ENCODE measurements at places on chromosomes 2 and 18.

GRCh38 chr2:151408788-151409600, 708 bp upstream of the RIF1 start:
- peak overlapping the region; percentile 94 for H3K4me3 ChIP-seq
- no peak for DNase-seq
- H3K4me1 ChIP-seq = peaks cover 19% of the 10 kb centered on the region
- H3K27ac ChIP-seq = peak overlapping the region; percentile 97
- H3K27me3 ChIP-seq = no peaks in the 10 kb centered on the region
- peaks cover 12% of the 10 kb centered on the region for H3K36me3 ChIP-seq

GRCh38 chr2:11071939-11072338, 83.3 kb upstream of the SLC66A3 start:
- no peak overlapping the region for H3K27ac ChIP-seq
- H3K36me3 ChIP-seq = no peaks in the 10 kb centered on the region
- H3K27me3 ChIP-seq = peaks cover 1% of the 10 kb centered on the region
- H3K4me1 ChIP-seq = no peaks in the 10 kb centered on the region
- no peak for DNase-seq

DNA sequence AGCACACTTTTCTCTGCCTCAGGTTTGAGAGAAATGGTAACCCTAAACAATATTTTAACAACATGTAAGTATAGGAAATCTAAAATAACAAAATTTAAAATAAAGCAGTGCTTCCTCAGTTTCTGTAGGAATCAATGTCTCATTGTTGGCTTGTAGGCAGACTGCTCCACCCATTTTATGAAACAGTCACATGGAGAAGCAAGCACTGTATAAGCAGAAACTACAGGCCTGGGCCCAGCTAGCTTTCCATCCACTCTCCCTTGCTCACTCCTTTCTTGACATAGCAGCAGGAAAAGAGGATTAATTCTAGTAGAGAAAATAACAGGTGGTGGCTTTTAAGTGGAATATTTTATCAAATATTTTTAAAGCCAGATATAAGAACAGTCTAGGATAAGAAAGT, 97.2 kb downstream of the PLEKHM3 start:
- DNase-seq = no peak
- no peak overlapping the region for H3K27ac ChIP-seq
- H3K4me3 ChIP-seq = no peak overlapping the region
- H3K36me3 ChIP-seq = peaks cover 20% of the 10 kb centered on the region

DNA sequence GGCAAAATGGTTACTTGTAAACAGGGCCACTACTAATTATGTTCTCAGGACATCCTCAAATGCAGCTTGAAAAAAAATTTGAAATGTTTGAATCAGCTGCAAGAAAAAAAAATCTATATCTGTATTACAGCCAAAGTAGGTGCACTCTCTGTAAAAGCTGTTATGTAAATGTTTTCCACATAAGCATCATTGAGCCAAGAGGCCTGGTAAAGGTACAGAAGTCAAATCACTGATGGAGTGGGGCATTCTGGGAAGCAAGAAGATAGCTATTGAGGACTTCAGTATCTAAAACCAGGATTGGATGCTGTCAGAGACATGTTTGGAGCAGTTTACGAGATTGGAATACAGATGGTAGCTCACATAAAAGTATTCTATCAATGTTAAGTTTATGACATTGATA, 80.3 kb downstream of the MAPRE2 start:
- H3K27me3 ChIP-seq = no peaks in the 10 kb centered on the region
- no peak overlapping the region for H3K4me3 ChIP-seq
- H3K27ac ChIP-seq = no peak overlapping the region
- peaks cover 3% of the 10 kb centered on the region for H3K36me3 ChIP-seq

GRCh38 chr2:105746177-105747080, 1.7 kb downstream of the NCK2 start:
- no peaks in the 10 kb centered on the region for H3K27me3 ChIP-seq

- peaks cover 8% of the 10 kb centered on the region for H3K27me3 ChIP-seq
- H3K27ac ChIP-seq = no peak overlapping the region
- H3K36me3 ChIP-seq = no peaks in the 10 kb centered on the region
- DNase-seq = peak; percentile 27
- no peak overlapping the region for H3K4me3 ChIP-seq
Observed at GRCh38 chr2:20363578-20363977, 12.9 kb upstream of the PUM2 start.

DNA sequence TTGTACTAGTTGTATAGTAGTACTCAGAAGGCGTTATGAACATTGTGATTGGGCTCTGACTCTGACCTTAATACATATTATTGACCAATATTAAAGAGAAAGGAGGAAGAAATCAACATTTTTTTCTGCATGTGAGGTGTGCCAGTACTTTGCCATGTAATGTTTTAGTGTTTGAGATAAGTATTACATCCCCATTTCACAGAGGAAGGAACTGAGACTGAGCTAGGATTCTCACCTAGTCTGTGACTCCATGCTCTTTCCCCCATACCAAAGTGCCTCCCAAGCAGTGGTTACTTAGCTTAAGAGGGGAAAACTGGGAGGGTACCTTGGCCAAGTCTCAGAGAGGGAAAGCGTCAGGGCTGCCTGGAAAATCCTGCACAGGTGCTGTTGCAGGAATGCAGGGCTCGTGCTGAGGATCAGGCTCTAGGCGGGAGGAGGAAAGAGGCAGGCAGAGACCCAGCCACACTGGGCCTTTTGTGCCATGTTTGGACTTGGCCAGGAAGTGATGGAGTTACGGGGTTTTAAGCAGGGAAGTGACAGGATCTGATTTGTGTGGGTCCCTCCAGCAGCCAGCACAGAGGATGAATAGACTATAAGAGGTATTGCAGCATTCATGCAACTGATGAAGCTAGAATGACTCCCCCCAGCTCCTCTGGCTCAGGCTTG, 1.7 kb downstream of the PNKD start:
- peak overlapping the region; percentile 96 for H3K4me3 ChIP-seq
- H3K4me1 ChIP-seq = peaks cover 37% of the 10 kb centered on the region
- H3K27me3 ChIP-seq = no peaks in the 10 kb centered on the region
- peak overlapping the region; percentile 63 for H3K27ac ChIP-seq
- no peak for DNase-seq

GRCh38 chr2:108324531-108325255, 36.0 kb downstream of the SULT1C2 start:
- H3K27ac ChIP-seq = peak overlapping the region; percentile 83
- DNase-seq = no peak
- H3K4me1 ChIP-seq = peaks cover 23% of the 10 kb centered on the region
- H3K4me3 ChIP-seq = no peak overlapping the region
- H3K27me3 ChIP-seq = no peaks in the 10 kb centered on the region
- no peaks in the 10 kb centered on the region for H3K36me3 ChIP-seq

- H3K36me3 ChIP-seq = peaks cover 40% of the 10 kb centered on the region
- no peaks in the 10 kb centered on the region for H3K27me3 ChIP-seq
- no peak overlapping the region for H3K27ac ChIP-seq
- no peak overlapping the region for H3K4me3 ChIP-seq
- no peak for DNase-seq
Observed at GRCh38 chr2:190304404-190304803, 15.2 kb downstream of the HIBCH start.

DNA sequence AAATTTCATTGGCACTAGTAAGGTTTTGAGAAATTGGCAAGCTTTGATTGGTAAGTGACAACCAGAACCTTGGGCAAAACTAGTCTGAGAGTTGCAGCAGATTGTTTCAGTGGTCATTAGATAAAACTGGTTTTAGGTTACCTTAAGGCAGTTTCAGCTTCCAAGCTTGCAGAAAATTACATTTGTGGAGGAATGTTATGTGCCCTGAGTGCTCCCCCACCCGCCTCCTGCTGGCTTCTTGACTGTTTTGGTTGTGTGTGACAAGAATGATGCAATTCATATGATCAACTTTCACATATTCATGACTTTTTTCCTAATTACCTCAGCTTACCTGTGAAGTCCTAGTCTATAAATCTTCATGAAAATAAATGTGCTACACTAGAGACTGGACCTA, 599.5 kb upstream of the ZNF804A start:
- H3K27ac ChIP-seq = no peak overlapping the region
- no peaks in the 10 kb centered on the region for H3K4me1 ChIP-seq

DNA sequence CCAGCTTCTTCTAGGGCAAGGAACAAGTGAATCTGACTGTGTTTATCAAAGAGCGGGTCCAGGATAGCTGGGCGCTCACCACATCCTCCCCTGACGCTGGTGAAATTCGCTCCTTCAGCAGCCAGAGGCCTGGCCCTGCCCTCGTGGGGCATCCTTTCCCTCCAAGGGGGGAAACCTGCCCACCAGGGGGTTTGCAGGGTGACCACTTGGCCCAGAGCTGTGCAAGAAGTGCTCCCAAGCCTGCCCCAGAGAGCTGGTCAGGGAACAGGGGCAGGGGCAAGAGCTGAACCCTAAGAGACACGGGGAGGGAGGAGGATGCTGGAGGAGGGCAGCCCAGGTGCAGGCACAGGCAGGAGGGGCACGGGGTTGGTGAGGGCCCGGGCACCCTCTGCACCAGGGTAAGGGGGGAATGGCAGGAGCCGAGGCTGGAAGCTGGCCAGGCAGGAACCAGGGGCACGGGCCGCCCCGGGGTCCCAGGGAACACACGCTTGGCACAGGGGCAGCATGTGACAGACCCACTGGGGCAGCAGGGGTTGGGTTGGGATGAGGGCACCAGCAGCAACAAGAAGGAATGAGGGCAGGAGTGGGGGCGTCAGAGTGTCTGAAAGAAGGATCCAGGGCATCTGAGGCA, 2.8 kb upstream of the GPR55 start:
- no peak for DNase-seq
- no peak overlapping the region for H3K4me3 ChIP-seq
- no peak overlapping the region for H3K27ac ChIP-seq

DNA sequence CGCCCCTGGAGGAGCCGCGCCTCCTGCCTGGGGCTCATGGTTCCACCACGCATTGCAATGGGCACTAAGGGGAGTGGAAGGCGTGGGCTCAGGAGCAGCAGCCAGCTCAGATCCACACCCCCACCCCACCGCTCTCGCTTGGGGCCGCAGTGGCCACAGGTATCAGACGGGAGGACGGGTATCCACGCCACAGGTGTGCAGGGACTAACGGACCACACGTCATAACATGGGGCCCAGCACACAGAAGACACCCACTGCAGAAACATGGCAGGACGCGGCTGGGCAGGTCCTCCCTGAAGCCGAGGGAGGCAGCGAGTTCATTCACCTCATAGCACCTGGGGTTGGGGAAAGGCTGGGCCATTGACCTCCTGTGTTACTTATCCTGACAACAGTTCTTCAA, 13.0 kb downstream of the HDAC4 start:
- no peak overlapping the region for H3K4me3 ChIP-seq
- H3K27ac ChIP-seq = no peak overlapping the region
- DNase-seq = no peak
- peaks cover 6% of the 10 kb centered on the region for H3K36me3 ChIP-seq

GRCh38 chr18:74819433-74820059, 221.9 kb downstream of the ZNF407 start:
- DNase-seq = no peak
- H3K27me3 ChIP-seq = no peaks in the 10 kb centered on the region
- H3K4me3 ChIP-seq = no peak overlapping the region
- H3K4me1 ChIP-seq = no peaks in the 10 kb centered on the region

GRCh38 chr2:7539760-7540159, 622.5 kb downstream of the RNF144A start:
- H3K36me3 ChIP-seq = no peaks in the 10 kb centered on the region
- H3K4me3 ChIP-seq = no peak overlapping the region
- H3K27ac ChIP-seq = no peak overlapping the region
- H3K4me1 ChIP-seq = no peaks in the 10 kb centered on the region

GRCh38 chr18:78980279-78980771, 707 bp downstream of the SALL3 start:
- H3K36me3 ChIP-seq = peaks cover 2% of the 10 kb centered on the region
- no peak for DNase-seq

DNA sequence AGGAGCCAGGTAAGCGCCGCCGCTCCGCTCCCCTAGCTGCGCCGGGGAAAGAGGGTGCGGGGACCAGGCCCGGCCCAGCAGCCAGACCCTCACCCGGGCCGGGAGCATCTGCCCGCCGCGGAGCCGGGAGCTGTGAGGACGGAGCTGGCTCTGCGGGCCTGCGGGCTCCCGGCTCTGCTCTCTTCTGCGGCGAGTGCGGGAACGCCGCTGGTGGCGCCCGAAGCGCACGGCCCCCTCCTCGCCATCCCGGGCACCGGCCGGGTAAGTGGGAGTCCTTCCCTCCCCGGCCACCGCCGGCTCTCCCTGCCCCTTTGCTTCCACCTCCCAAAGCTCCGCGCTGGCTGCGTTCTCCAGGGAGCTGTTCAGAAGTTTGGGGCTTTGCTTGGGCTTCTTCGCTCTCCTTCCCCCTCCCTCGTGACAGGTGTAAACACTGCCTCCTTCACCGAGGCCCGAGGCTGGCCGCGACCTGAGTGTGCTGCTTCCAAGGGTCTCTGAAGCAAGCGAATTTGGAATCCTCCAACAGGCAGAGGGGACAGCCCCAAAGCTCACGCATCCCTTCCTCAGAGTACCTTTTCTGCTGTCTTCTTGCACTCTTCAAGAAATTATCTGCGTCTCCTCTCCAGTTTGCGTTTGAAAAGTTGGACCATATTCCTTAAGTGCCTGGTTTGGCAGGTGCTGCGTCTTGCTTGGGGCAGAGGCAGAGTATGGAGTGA, 632 bp downstream of the AFTPH start:
- H3K4me1 ChIP-seq = peaks cover 18% of the 10 kb centered on the region
- H3K4me3 ChIP-seq = peak overlapping the region; percentile 99
- peaks cover 7% of the 10 kb centered on the region for H3K27me3 ChIP-seq
- H3K36me3 ChIP-seq = no peaks in the 10 kb centered on the region
- peak overlapping the region; percentile 97 for H3K27ac ChIP-seq
- no peak for DNase-seq

DNA sequence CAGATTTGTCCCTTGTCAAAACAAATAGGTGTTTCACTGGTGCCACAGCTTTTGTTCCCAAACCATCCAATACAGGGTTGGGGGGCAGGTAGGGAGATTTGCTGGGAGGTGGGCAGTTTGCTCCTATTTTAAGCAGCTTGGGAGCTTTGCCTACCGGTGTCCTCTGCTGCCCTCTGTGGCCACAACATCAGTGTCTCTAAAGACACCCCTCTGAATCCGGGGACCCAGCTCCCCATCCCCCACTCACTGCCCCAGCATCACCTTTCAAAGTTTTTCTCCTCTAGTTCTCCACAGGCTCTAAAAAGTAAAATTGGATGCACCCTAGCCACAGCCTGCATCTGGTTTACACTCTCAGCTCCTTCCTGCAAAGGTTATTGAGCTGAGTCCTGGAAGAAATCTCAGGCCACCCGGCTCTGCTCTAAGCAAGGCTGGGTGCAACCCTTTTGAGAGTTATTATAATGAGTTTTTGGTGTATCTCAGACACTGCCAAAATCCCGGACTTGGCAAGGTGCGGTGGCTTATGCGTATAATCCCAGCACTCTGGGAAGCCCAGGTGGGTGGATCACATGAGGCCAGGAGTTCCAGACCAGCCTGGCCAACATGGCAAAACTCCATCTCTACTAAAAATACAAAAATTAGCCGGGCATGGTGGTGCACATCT, 2.9 kb upstream of the EPAS1 start:
- no peak overlapping the region for H3K27ac ChIP-seq
- peaks cover 17% of the 10 kb centered on the region for H3K4me1 ChIP-seq
- no peaks in the 10 kb centered on the region for H3K36me3 ChIP-seq
- DNase-seq = no peak
- H3K27me3 ChIP-seq = peaks cover 51% of the 10 kb centered on the region
